CD4-positive, alpha-beta T cell (primary cell): ENCODE measurements at places on chromosomes 4 and X.

DNA sequence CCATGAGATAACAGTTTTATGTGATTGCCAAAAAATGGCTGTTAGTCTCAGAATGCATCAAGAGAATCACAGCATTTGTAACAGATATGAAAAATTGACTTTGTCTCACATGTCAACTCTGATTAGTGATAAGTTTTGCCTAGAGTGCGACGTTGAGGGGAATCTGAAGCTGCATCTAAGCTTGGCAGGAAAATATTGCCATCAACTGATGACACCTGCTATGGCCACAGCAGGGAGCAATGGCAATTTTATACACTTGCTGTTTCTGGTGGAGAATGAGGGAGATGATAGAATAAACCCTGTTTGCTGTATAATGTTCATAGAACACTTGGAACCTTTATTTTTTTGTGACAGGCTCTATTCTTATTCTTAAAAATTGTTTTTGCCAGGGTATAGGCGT, 205.4 kb upstream of the GNPDA2 start:
- DNase-seq: no peak

DNA sequence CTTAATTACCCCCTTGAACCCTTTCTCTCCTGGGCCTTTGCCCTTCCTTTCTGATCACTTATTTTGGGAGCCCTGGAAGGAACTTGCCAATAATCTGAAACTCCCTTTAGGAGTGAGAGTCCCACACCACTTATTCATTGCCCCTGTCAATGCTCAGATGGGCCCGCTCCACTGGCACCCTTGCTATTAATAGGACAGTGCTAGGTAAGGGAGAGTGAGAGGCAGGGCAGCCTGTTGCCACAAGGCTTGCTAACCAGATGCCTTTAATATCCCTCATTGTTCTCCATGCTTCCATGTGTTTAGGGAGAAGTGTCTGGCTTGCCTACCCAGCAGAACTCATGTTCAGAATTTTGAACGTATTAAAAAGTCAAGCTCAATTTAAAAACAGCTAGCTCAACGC, 1.7 kb upstream of the NHS start:
- no peak for DNase-seq

DNA sequence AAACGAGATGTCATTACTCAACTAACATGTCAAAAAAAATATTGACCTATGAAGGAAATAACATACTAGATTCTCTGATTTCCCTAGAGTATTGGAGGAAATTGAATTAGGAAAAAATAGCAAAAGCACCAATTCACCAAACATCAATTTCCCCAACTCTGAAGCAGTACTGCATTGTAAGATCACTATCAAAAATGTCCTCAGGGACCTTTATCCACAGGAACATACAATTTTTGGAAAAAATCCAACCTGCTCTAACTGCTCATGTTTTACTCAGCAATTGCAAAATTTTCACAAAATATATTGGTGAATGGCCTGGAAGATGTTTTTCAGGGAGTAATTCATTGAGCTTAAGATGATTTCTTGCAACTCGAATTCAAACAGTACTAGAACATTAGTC, 239.0 kb upstream of the GIMD1 start:
- DNase-seq: no peak

DNA sequence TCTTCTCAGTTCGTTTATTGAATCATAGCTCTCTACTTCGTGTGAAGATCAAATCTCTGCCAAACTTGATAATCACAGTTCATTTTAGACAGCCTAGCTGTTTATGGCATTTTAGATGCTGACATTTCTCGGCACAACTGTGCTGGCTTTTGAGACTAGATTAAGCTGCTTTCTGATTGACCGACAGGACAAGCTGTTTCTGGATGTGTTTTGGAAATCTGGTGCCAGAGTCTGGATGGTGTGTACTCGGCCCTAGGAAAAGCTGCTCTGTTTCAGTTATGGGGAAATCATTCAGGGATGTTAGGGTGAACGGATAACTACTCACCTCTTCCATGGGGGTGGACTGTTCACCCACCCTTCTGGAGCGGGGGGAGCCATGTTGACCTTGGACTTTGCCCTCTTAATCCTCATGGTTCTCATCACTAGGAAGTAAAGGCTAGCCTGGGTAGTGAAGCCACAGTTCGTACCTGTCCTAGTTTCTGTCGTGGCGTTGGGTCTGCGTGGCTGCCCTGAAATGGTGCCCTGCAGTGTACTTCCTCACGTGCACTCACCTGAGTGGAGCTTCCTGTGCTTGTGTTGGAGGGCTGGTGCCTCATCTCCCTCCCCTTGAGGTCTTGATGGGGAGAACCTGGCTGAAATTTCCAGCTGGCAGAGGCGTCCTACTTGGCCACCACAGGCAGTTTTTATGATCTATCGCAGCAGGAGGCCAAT, 13.7 kb upstream of the WDR1 start:
- DNase-seq: no peak

- DNase-seq: no peak
Observed at GRCh38 chr4:87565746-87566145, 36.6 kb upstream of the SPARCL1 start.

GRCh38 chrX:123749643-123750042, 16.8 kb upstream of the THOC2 start:
- no peak for DNase-seq

GRCh38 chr4:180372691-180373090, 1870.5 kb upstream of the TENM3 start:
- no peak for DNase-seq

- no peak for DNase-seq
Observed at GRCh38 chrX:94721386-94721785, 1047.4 kb downstream of the FAM133A start.

DNA sequence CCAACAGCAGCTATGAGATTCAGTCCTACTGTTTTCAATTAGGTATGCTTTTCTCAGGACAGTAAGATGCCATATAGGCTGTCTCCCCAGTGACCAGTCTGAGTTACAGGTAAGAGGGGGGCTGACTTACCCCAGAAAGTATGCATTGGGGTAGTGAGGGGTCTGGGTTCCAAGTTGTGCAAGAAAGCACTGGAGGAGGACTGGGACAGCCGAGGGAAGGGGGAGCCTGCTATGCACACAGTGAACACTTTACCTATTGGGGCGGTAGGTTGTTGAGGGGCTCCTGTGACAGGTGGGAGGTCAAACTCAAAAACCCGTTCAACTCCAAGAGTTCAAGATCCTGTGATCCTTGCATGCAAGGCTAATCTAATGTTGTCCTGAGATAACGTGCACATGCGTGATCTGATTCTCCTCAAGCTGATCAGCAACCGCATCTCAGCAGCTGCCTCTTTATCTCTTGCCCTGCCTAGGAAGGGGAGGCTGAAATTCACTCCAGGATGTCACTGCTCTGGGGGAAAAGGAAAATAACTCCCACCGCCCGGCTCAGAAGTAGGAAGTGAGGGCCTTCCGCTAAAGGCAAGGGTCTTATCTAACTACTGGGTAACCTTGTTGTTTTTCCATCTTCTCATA, 108.8 kb upstream of the KIT start:
- no peak for DNase-seq

DNA sequence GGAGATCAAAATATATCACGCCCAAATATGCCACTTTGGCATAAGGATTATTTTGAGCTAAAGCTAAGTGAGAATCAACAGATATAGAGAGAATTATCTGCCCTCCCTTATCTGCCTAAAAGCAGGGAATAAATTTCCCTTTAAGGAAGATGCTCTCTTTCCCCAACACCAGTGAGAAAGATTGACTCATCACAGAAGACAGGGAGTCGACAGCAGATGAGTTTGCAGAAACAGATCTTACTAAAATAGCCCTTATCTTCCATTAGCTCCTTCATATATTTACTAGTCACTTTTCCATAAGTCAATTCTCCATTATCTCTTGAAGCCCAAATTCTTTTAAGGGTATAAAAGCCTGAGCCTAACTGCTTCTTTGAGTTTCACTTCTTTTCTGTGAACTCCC, 156.6 kb downstream of the CAMK2D start:
- DNase-seq: no peak

DNA sequence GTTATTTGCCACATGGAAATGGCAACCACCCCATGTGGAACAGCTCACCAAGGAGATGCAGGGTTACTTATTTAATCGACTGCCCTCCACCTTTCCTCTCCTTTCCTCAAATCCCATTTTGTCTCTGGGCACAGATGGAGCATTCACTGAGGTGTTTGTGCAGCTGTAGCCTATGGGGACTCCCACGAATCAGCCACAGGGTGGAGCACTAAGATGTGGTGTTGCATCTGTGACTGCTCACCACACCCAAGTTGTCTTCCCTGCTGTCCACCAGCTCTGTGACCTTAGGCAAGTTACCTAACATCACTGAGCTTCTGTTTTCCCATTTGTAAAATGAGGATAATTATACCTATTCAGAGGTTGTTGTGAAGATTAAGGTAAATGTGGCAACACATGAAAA, 252.4 kb upstream of the CPEB2 start:
- no peak for DNase-seq

DNA sequence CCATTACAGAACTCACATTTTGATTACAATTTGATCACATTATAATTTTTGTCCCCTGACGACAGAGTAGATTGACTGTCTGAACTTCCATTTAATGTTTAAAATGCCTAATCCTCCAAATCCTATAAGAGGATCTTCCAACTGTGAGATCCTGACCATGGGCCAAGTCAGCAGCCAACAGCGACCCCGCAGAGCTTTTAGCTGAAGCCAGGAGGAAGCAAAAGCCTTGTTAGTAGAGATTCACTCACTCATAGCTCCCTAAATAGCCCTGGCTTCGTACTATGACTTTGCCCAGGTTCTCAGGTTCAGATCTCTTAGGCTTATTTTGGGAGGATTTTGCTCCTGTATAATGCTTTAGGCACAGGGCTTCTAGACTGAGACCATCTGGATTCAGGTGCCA, 413.1 kb downstream of the NKX6-1 start:
- no peak for DNase-seq

GRCh38 chr4:180377741-180378140, 1865.5 kb upstream of the TENM3 start:
- DNase-seq: no peak

GRCh38 chr4:24260923-24261564, 323.3 kb downstream of the DHX15 start:
- DNase-seq: no peak

- no peak for DNase-seq
Observed at GRCh38 chr4:105622269-105622668, 69.8 kb downstream of the ARHGEF38 start.

GRCh38 chr4:73718375-73719373, 21.7 kb upstream of the CXCL8 start:
- no peak for DNase-seq

DNA sequence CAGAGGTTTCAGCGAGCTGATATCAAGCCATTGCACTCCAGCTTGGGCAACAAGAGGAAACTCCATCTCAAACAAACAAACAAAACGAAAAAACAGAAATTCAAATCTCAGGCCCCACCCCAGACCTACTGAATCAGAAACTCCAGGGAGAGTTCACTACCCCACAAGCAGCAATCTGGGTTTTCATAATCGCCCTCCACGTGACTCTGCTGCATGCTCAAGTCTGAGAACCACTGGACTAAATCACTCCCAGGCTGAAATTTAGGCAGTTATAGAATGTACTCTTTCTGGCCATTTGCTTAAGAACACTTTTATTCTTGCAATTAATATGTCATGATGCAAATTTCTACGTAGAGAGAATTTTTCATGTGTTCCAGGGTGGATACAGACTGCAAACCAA, 287.3 kb downstream of the USP46 start:
- DNase-seq: no peak

DNA sequence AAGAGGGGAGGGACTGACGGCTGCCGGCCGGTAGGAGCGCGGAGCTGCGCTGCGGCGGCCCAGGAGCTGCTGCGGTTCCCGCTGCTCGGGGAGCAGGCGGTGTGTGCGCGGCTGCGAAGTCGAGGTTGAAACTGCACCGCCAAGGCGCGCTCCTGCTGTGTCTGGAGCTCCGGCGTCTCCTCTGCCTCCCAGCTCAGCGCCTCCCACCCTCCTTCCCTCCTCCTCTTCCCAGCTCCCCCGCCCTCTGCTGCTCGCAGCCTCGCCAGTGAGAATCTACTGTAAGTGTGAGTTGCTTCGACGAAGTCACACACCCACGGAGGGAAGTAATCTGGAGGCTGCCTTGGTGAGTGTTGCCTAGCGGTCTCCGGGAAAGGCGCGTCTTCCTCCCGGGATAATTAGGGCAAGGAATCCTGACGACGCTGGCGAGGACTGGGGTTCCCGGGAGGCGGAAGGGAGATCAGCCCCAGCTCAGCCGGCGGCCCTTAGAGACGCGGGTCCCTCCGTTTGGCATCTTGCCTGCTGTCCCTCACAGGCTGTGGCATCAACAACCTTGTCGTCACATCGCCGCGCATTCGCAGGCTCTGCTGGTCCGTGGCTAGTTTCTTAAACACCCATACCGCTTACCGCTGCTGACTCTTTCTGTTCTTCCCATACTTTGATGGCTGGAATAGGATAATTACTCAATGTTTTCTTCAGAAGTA, at the start of gene EPHA5:
Gene EPHA5, minus strand, starts transcription at position 159 of the 701 bp plus-strand sequence. CDS start 747 bp downstream, outside the sequence.
- no peak for DNase-seq

DNA sequence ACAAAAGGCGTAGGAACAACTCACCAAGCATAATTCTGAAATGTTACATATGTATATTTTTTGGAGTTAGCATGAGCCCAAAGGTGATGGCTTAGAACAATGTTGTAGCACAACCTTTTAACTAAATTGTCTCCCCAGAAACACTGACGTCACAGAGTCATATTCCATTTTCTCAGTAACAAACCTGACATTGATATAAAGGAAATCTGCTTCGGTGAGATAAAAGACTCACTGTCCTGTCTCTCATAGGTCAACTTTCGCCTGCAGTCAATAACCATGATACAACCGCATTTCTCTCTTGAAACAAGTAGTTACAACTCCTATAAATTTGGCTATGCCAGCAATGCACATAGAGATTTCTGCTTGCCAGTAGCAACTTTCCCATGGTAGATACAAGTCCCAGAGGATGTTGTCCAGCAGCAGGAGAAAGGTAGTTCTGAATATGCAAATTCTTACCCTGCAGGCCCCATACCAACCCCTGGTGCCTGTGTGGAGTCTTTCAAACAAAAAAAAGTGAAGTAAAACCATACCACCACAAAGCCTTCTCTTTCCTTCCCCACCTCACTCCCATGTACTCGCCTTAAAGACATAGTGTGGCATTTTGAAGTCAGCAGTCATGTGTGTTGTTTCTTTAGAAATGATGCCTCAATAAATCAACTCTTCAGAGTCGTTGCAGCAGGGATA, 47.9 kb downstream of the MTM1 start:
- DNase-seq: no peak

DNA sequence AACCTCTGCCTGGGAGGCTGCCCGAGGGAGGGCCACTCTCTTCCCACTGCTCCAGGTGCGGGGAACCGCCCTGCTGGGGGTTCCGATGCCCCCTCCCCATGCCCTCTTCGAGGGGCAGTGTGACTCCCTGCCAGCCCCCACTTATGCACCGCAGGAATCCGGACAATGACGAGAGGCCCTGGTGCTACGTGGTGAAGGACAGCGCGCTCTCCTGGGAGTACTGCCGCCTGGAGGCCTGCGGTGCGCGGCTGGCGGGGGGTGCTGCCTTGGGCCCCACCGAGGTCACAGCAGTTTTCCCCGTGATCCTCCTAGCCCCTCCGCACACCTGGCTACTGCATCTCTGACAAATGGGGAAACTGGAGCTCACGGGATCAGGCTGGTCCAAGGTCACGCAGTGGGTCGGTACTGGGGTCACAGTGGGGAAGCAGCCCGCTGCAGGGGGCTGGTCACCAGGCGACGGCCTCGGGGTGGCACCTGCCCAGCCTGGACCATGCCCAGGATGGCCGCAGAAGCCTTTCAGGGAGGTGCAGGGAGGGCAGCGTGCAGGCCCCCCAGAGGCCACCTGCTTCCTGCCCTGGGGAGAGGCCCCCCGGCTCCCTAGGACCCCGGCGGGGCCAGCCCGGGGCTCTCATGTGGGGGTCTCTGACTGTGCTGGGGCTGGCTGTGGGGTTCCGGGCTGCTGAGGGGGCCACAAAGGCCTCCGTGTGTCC, 3.5 kb downstream of the HGFAC start:
- no peak for DNase-seq
